Bronchial epithelial cell (primary cell): ENCODE measurements at places on chromosomes 3 and 15. TPM values are rescaled to one million over a fixed set of nuclear protein-coding genes. Genes with fewer than 3 reads are reported as not detected.

DNA sequence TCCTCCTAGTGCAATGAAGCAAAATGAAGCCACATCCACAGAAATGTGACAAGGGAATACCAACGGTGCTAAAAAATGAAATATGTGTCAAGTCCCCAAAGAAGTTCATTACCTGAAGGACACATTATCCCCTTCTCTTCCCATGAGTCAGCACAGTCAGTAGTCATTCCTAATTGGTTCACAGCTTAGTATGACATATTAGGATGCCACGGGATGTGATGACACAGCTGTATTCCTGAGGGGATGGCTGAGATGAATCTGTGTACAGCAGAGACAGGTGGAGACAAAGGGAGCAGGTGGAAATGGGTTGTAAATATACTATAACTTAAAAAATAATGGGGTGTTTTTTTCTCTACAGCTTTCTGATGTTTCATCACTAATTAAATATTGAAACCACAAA, 273.4 kb downstream of the ARRDC4 start:
- peak; percentile 5 for DNase-seq

GRCh38 chr3:179464323-179465092, 13.2 kb upstream of the GNB4 start:
- DNase-seq = no peak

- DNase-seq = no peak
Measured at GRCh38 chr3:119225121-119225520, 15.6 kb downstream of the B4GALT4 start.

The C2CD4B gene
- 0.26 TPM in 2 replicates for total RNA-seq

GRCh38 chr15:51085764-51086163, 8.9 kb downstream of the TNFAIP8L3 start:
- no peak for DNase-seq
